Activated T-helper 1 cell treated with anti-CD3 and anti-CD28 coated beads, Interleukin-2, amount 50 U/mL, for 16 hours (primary cell): ENCODE measurements at places on chromosomes 13 and 19.

GRCh38 chr13:66665991-66666390, 564.1 kb downstream of the PCDH9 start:
- no peak for DNase-seq

DNA sequence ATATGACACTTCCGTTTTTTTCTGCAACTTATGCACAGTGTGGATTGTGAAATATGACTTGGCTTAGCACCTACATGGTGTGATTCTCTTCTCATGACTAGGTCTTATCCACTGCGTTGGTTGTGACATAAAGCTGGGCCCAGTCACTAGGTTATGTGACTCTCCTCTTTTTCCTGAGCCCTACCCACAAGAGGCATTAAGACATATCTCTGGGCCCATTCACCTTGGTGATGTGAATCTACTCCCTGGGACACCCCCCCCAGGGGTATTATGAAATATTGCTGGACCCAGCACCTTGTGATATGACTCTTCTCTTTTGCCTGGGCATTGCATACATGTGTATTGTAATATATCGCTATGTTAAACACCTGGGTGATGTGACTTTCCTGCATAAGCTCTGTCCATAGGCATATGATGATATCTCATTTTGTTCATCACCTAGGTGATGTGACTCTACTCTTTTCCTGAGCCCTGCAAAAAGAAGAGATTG, 85.8 kb upstream of the ZNF43 start:
- DNase-seq = no peak

DNA sequence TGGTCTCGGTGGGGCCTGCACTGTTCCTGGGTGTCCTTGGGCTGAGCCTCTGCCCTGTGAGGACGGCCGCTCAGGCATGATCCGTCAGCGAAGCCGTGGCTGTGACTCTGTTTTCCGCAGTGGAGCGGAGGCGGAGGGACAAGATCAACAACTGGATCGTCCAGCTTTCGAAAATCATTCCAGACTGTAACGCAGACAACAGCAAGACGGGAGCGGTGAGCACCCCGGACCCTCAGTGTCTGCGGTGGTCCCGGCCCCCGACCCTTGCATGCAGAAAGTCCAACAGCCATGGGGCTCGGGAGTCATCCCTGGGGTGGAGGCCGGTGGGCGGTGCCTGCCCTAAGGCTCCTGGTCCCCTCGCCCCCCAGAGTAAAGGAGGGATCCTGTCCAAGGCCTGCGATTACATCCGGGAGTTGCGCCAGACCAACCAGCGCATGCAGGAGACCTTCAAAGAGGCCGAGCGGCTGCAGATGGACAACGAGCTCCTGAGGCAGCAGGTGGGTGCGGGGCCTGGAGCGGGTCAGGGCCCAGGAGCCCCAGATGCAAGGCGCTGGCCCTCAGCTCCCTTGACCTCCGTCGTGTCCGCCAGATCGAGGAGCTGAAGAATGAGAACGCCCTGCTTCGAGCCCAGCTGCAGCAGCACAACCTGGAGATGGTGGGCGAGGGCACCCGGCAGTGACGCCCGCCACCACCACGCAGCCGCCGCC, 3.6 kb upstream of the HAMP start:
- no peak for DNase-seq

DNA sequence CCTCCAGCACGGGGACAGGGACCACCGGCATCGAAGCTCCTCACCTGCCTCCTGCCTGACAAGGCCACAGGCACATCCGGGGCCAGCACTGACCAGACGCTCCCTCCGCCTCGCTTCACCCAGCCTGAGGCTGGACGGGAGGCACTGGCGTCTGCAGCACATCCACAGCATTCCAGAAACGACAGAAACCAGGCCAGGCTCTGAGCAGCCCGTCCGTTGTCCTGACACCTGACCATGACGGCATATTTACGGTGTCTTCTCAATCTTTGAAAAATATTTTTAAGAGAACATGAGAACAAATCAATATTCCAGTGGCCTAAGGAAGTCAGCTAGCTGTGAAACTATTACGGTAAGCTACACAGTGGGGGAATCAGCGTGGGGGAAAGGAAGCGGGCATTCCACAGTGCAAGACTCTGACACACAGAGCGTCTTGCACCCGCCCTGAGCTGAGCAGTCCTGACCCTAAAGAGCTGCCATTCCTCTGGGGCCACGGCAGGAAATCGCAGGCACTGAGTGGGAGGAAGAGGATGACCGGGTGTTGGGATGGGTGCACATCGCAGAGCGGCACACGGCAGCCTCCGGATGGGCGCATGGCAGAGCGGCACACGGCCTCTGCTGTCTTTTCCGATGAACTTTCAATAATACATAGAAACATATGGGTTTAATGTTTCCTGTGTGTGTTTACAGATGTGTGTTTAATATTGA, 26.8 kb downstream of the RASA3 start:
- no peak for DNase-seq

- DNase-seq = no peak
Measured at GRCh38 chr13:97422118-97423054, 11.6 kb upstream of the RAP2A start.
